Central memory CD8-positive, alpha-beta T cell (primary cell): ENCODE measurements at places on chromosomes 11 and 22.

DNA sequence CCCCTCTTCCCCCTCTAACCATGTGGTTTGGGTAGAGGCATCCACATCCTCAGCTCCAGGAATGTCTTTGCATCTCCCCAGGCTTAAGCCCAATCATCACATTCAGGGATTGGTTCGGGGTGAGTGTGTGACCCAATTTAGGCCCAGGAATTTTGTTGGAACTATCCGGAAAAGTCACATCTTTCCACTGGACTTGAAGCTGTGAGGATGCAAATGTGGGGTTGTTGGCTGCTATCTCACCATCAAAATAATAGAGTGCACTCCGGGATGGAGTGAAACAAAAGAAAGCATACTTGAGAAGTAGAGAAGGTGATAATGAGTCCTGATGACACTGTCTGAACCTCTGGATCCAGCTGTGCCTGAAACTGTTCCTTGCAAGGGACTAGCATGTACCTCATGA lies 33.8 kb upstream of the OLFML1 start:
- no peaks in the 10 kb centered on the region for H3K4me1 ChIP-seq
- H3K27me3 ChIP-seq: peaks cover 7% of the 10 kb centered on the region
- H3K36me3 ChIP-seq: no peaks in the 10 kb centered on the region

- DNase-seq: no peak
- H3K4me3 ChIP-seq: no peak overlapping the region
- H3K27ac ChIP-seq: peak overlapping the region; percentile 30
- H3K27me3 ChIP-seq: no peaks in the 10 kb centered on the region
- H3K36me3 ChIP-seq: no peaks in the 10 kb centered on the region
Observed at GRCh38 chr11:12143461-12144258, 33.3 kb downstream of the MICAL2 start.

DNA sequence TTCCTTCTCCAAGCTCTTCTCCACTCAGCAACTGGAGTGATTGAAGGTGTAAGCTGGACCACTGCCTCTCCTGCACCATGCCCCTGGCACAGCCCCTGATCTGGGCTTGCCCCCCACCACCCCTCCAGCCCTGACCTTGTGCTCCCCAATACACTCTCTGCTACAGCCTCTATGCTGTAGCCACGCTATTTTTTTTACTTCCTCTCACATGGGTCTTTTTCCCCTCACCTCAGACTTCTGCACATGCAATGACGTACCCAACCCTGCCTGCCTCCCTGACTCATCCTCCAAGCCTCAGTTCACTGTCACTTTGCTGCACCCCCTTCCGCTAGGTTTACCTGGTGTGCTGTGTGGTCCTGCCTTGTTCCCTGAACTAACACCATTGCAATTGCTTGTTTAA lies 9.0 kb downstream of the CSNK2A3 start:
- no peak overlapping the region for H3K27ac ChIP-seq
- H3K36me3 ChIP-seq: no peaks in the 10 kb centered on the region
- no peaks in the 10 kb centered on the region for H3K4me1 ChIP-seq
- peaks cover 22% of the 10 kb centered on the region for H3K27me3 ChIP-seq

DNA sequence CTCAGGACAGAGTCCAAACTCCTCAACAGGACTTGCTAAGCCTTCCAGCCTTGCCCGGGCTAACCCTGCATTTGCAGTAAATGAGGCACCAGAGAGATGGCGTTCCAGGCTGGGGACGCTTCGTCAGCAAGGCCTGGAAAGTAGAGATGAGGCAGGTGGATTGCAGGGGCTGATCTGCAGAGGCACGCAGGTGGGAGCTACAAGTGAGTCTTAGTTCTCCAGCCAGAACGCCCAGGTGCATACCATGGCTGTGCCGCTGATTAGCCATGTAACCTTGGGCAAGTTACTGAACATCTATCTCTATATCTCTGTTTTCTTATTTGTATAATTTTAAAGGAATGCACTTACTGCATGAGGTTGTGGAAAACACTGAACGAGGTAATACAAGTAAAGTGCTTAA lies 52.7 kb upstream of the BARX2 start:
- no peak overlapping the region for H3K27ac ChIP-seq
- H3K36me3 ChIP-seq: no peaks in the 10 kb centered on the region
- no peaks in the 10 kb centered on the region for H3K4me1 ChIP-seq
- no peak overlapping the region for H3K4me3 ChIP-seq
- peaks cover 20% of the 10 kb centered on the region for H3K27me3 ChIP-seq
- DNase-seq: no peak

GRCh38 chr11:105211806-105212554 lies 72.4 kb upstream of the CARD18 start:
- no peak for DNase-seq
- no peaks in the 10 kb centered on the region for H3K36me3 ChIP-seq
- no peak overlapping the region for H3K27ac ChIP-seq
- no peaks in the 10 kb centered on the region for H3K27me3 ChIP-seq
- no peaks in the 10 kb centered on the region for H3K4me1 ChIP-seq
- H3K4me3 ChIP-seq: no peak overlapping the region

GRCh38 chr11:122696662-122697061 lies 41.1 kb downstream of the UBASH3B start:
- peak; percentile 35 for DNase-seq
- no peaks in the 10 kb centered on the region for H3K27me3 ChIP-seq
- peaks cover 65% of the 10 kb centered on the region for H3K4me1 ChIP-seq
- H3K27ac ChIP-seq: peak overlapping the region; percentile 54

- DNase-seq: no peak
- H3K4me3 ChIP-seq: no peak overlapping the region
- H3K4me1 ChIP-seq: peaks cover 59% of the 10 kb centered on the region
- peaks cover 6% of the 10 kb centered on the region for H3K36me3 ChIP-seq
Observed at GRCh38 chr11:63879598-63880402, 37.2 kb downstream of the RCOR2 start.

DNA sequence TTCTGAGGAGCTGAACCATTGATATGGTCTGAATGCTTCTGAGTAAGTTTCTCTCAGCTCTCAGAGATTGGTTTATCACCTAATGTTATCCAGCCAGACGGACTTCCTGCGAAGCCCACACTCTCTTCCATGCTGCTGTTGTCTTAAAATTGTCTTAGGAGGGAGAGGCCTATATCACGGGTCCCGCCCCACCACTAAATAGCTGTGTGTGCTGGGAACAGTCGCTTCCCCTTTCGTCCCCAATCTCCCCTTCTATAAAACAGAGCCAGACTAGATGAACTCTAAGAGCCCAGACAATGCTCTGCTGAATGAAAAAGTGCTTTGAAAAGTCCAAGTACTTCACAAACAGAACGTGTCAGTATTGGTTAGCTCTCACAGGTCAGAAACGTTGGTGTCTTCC lies 81.4 kb upstream of the AKIP1 start:
- peaks cover 15% of the 10 kb centered on the region for H3K27me3 ChIP-seq
- DNase-seq: no peak
- no peak overlapping the region for H3K4me3 ChIP-seq
- no peaks in the 10 kb centered on the region for H3K36me3 ChIP-seq
- H3K27ac ChIP-seq: no peak overlapping the region

- H3K36me3 ChIP-seq: no peaks in the 10 kb centered on the region
- peaks cover 9% of the 10 kb centered on the region for H3K27me3 ChIP-seq
- H3K4me3 ChIP-seq: no peak overlapping the region
Observed at GRCh38 chr22:39289975-39290720, 29.3 kb downstream of the RPL3 start.

DNA sequence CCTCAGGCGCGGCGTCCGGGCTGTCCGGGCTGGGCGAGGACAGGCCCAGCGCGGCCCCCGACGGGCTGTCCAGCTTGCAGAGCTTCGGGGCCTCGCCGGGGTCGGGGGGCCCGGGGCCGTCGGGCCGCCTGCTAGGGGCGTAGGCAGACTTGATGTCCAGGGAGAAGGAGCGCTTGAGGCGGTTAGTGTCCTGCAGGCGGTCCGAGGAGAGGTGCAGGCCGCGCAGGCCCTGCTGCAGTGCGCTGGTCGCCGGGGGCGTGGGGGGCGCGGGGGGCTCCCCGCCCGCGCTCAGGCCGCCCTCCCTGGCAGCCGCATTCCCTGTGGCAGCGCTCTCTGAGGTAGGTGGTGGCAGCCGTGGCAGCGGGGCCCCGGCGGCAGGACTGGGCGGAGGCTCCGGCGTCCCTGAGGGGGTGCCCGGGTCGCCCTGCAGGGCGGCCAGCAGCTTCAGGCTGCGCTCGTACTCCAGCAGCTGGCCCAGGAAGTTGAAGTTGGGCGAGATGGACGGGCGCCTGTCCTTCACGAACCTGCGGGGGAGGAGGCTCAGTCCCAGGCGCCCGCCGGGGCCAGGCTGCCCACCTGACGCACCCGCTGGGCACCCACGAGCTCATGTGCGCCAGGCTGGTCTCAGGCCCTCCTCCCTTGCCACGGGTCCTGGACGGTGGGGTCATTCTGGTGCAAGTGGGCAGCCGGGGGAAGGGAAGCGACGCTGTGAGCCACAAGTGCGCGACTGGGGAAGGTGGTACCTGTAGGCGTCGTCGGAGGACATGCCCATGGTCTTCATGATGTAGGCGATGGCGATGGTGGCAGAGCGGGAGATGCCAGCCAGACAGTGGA lies 14.8 kb downstream of the DUSP8 start:
- H3K36me3 ChIP-seq: peaks cover 38% of the 10 kb centered on the region
- no peak for DNase-seq
- H3K27me3 ChIP-seq: no peaks in the 10 kb centered on the region
- H3K4me3 ChIP-seq: peak overlapping the region; percentile 52

GRCh38 chr11:75302371-75302770 lies 49.1 kb downstream of the ARRB1 start:
- H3K27ac ChIP-seq: no peak overlapping the region
- peaks cover 2% of the 10 kb centered on the region for H3K36me3 ChIP-seq
- H3K4me3 ChIP-seq: no peak overlapping the region
- no peaks in the 10 kb centered on the region for H3K27me3 ChIP-seq
- peaks cover 4% of the 10 kb centered on the region for H3K4me1 ChIP-seq
- no peak for DNase-seq

DNA sequence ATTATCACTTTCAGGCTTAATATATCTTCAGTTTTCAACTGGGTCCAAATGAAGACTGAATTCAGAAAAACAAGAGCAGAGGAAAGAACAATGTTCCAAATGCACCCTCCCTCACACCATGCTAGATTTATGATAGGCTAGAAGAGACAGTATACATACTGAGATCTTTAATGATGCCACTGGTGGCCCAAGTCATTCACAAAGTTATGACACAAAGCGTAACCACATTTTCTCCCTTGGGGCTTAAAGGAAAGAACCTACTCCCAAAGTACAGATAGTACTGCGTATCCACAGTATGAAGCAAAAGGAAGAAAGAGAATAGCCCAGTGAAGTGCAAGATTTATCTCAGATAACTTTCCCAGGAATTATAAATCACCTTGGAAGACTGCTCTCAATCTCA lies 10.9 kb upstream of the SOX6 start:
- H3K27me3 ChIP-seq: no peaks in the 10 kb centered on the region
- no peak overlapping the region for H3K27ac ChIP-seq

GRCh38 chr11:120256178-120256577 lies 16.2 kb downstream of the POU2F3 start:
- no peaks in the 10 kb centered on the region for H3K36me3 ChIP-seq
- DNase-seq: no peak
- no peak overlapping the region for H3K4me3 ChIP-seq
- no peaks in the 10 kb centered on the region for H3K4me1 ChIP-seq

DNA sequence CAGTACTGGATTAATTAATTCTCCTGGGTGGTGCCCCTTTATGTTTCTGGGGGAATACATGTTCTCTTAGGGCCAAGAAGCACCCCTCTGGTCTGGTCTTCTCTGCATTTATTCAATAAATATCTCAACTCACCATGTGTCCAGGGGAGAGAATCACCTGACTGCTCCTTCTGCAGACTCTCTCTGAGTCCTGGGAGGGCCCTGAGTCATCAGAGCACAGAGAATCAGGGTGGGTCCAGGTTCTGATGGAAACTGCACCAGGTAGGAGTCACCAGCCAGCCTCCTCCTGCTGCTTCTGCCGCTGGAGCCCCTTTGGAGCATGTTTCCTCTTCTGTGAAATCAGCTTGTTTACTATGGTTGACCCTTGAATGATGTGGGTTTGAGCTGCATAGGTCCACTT lies 107.7 kb upstream of the PLET1 start:
- no peak overlapping the region for H3K27ac ChIP-seq
- H3K27me3 ChIP-seq: no peaks in the 10 kb centered on the region
- DNase-seq: no peak
- H3K36me3 ChIP-seq: no peaks in the 10 kb centered on the region
- no peak overlapping the region for H3K4me3 ChIP-seq

GRCh38 chr11:34620820-34621792 lies at the start of gene EHF:
TSS of gene EHF (plus strand) at chr11:34621093. CDS start at chr11:34642631, 21,538 bp downstream.
- peaks cover 68% of the 10 kb centered on the region for H3K27me3 ChIP-seq
- H3K27ac ChIP-seq: no peak within 1 kb of the TSS
- no peak for DNase-seq
- peaks cover 13% of the 10 kb centered on the region for H3K4me1 ChIP-seq
- H3K36me3 ChIP-seq: peaks cover 3% of the 10 kb centered on the region
- no peak within 1 kb of the TSS for H3K4me3 ChIP-seq

- no peak overlapping the region for H3K27ac ChIP-seq
- H3K36me3 ChIP-seq: no peaks in the 10 kb centered on the region
- H3K27me3 ChIP-seq: no peaks in the 10 kb centered on the region
- H3K4me1 ChIP-seq: no peaks in the 10 kb centered on the region
- DNase-seq: no peak
Observed at GRCh38 chr11:84922212-84922805, 704.8 kb downstream of the DLG2 start.

DNA sequence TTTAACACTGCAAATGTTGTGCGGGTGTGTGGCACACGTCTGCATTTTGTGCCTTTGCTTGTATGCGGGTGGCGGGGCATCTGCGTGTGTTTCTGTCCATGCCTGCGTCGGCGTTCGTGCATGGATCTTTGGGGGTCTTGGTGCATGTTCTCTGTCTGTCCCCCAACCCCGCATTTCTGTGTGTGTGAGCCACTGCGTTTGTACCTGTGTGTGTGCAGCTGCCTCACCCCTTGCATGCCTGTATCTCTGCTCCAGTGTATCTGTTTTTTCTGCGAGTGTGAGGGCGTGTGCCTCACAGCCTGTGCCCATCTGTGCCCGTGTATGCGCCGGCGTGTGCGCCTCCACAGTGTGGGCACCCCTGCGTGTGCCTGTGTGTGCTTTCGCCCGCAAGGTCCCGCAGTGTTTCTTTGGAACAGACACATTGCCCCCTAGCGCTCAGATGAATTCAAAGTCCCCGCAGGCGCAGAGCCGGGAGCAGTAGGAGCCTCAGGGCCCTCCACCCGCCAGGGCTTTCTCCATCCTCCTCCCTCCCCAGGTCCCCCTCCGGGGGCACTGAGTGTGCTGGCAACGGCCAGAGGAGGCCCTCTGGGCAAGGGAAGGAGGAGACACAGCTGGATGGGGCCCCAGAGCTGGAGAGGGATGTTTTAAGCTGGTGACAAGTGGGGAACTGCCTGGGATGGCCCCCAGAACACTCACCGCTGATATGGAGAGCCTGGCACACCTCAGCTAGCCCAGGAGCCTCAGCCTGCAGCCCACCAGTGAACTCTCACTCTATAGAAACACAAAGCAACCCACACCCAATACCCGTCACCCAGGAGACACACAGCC lies 3.1 kb upstream of the MN1 start:
- peak overlapping the region; percentile 1 for H3K27ac ChIP-seq
- no peak overlapping the region for H3K4me3 ChIP-seq
- no peak for DNase-seq
- H3K36me3 ChIP-seq: no peaks in the 10 kb centered on the region
- H3K4me1 ChIP-seq: peaks cover 22% of the 10 kb centered on the region
- peaks cover 45% of the 10 kb centered on the region for H3K27me3 ChIP-seq
